ENCODE measurements at places on chromosomes 7 and 10. TPM values are rescaled to one million over a fixed set of nuclear protein-coding genes. Genes with fewer than 3 reads are reported as not detected.

- H3K27ac ChIP-seq: no peak overlapping the region
- DNase-seq: no peak
- H3K27me3 ChIP-seq: no peaks in the 10 kb centered on the region
- H3K36me3 ChIP-seq: no peaks in the 10 kb centered on the region
These were observed 80.5 kb downstream of the C10orf105 start for GRCh38 chr10:71638822-71639719.

DNA sequence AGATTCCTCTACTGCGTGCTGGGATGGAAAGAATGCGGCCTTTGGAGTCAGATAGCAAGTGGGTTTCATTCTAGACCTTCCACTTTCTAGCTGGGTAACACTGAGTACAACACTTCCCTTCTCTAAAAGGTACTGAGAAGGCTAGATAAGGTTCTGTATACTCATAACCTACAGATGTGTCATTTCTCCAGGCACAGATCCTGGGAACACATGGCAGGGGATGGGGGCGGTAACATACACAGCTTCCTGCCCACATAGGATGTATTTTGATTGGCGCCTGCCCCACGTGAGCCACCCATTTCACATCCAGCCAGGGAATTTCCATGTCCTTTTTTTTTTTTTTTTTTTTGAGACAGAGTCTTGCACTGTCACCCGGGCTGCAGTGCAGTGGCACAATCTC is 31.8 kb downstream of the KLRG2 start:
- no peak overlapping the region for H3K27ac ChIP-seq
- H3K27me3 ChIP-seq: no peaks in the 10 kb centered on the region
- no peak for DNase-seq
- no peaks in the 10 kb centered on the region for H3K4me1 ChIP-seq
- H3K36me3 ChIP-seq: no peaks in the 10 kb centered on the region
- no peak overlapping the region for H3K4me3 ChIP-seq

DNA sequence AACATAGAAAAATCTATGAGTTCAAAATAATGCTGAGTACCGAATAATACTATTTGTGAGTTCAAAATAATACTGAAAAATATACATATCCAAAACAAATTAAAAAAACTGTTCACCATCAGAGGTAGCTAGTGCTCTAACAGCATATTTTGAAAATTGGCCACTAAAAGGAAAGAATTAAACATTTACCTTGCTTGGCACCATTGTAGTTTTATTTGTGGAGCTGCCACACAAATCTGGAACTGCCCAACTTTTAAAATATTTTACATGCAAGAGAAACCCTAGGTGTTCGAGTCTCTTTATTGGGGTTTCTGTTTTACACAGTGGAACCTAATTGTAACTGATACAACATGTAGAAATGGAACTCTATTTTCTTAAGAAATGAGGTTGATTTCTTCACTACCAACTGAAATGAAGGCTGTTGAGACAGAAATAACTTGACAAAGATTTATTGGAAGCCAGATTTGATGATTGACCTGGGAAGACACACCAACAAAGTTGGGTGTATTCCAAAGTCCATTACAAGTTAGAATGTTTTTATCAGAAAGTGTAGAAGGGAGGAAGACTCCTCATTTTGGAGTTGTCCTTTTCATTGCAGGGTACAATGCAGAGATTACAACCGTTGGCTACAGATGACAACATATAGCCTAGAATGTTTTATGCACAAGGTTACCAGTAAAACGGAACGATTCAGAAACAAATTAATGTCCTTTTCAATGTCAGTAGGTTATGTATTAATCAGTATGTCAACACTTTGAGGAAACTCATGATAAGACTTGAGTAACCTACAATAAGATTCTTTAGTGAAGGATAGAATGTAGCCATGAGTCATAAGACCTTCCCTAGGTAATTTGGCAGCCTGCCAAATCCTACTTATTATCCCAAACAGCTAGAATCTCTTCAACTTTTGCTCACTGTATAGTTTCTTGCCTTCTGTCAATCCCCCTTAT is 73.8 kb upstream of the PAPSS2 start:
- H3K36me3 ChIP-seq: no peaks in the 10 kb centered on the region
- no peaks in the 10 kb centered on the region for H3K27me3 ChIP-seq
- no peak overlapping the region for H3K4me3 ChIP-seq
- no peak for DNase-seq

- H3K4me3 ChIP-seq: no peak overlapping the region
- H3K4me1 ChIP-seq: no peaks in the 10 kb centered on the region
These were observed 90.1 kb downstream of the OAT start for GRCh38 chr10:124328477-124329220.

- no peaks in the 10 kb centered on the region for H3K27me3 ChIP-seq
- no peaks in the 10 kb centered on the region for H3K36me3 ChIP-seq
- H3K4me3 ChIP-seq: no peak overlapping the region
- DNase-seq: no peak
- H3K27ac ChIP-seq: no peak overlapping the region
- no peaks in the 10 kb centered on the region for H3K4me1 ChIP-seq
These were observed 207.0 kb downstream of the SUGCT start for GRCh38 chr7:40341836-40342235.

- no peaks in the 10 kb centered on the region for H3K4me1 ChIP-seq
- no peaks in the 10 kb centered on the region for H3K36me3 ChIP-seq
- H3K27ac ChIP-seq: no peak overlapping the region
- no peak for DNase-seq
- no peaks in the 10 kb centered on the region for H3K27me3 ChIP-seq
These were observed 32.0 kb upstream of the CXCL12 start for GRCh38 chr10:44416936-44417335.

DNA sequence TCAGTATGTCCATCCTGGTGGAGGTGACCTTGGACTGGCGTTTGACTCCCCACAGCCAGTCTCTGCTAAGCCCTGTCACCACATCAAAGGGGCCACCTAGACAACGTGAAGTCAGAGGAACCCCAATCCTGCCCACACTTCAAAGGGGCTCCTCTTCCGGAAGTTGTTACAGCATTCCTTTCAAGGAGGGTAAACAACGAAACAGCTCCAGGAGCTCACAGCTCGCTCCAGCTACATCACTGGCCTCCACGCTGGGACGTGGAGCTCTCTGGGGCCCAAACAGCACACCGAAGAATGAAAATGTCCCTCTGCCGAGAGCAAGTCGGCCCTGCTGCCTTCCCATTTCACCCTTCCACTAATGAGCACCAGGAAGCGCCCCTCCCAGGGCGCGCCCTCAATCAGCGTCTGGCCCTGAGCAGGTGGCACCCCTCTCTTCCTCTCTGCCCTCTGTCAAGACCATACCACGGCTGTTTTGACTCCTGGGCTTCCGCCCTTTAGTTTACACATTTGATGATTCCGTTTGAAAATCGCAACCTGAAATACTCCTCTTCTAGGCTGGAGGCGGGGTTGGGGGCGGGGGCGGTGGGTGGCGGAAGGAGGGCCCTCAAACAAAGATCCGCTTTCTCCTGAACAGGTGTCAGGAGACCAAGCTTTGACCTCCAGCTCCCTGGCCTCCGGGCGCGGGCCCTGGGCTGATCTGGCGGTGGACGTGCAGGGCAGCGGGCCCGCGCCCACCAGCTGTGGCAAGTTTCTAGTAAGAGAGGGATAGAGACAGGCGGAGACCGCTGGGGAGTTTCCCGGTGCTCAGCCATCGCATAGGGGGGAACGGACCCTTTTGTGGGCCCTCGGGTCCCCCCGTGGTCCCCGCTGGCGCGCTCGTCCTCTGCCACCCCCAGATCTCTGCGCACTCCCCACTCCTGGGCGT is 53.1 kb upstream of the KDM7A start:
- DNase-seq: peak; percentile 59
- no peaks in the 10 kb centered on the region for H3K36me3 ChIP-seq
- H3K4me3 ChIP-seq: peak overlapping the region; percentile 75

GRCh38 chr7:29442146-29442545 is 121.5 kb upstream of the PRR15 start:
- H3K27ac ChIP-seq: no peak overlapping the region
- peaks cover 95% of the 10 kb centered on the region for H3K27me3 ChIP-seq
- no peaks in the 10 kb centered on the region for H3K36me3 ChIP-seq
- H3K4me1 ChIP-seq: peaks cover 11% of the 10 kb centered on the region
- no peak overlapping the region for H3K4me3 ChIP-seq

DNA sequence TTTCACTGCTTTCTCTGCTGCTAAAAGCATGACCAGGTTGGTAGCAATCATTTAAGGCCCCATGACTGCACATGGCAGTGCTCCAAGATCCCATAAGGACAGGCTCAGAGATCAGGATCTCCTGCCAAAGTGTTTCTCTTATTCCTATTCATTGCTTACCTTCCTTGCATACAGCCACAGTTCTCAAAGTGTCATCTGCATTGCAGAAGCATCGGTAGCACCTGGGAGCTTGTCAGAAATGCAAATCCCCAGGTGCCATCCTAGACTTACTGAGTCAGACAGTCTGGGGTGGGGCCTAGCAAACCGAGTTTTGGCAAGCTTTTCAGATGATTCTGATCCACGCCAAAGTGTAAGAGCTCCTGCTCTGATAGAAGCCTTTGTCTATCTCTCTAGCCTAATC is 489.0 kb upstream of the AUTS2 start:
- no peak overlapping the region for H3K27ac ChIP-seq
- no peaks in the 10 kb centered on the region for H3K4me1 ChIP-seq
- no peak overlapping the region for H3K4me3 ChIP-seq
- H3K36me3 ChIP-seq: no peaks in the 10 kb centered on the region

DNA sequence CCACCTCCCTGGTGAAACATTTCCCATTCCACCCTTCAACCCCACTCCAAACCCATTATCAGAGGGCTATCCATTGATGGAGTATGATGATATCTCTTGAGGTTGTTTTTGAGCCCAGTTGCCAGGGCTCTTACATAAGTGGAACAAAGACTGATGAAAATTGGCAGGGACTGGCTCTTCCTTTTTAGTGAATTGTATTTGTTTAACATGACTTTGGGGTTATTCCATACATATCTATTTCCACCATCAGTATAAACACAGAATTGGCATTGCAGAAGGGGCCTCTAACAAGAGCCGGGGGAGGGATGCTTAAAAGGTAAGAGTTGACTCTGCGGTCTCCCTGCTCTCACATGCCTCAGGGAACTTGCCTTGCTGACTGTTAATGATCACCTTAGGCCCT is 28.9 kb downstream of the FZD1 start:
- no peak overlapping the region for H3K4me3 ChIP-seq
- H3K27ac ChIP-seq: no peak overlapping the region
- no peaks in the 10 kb centered on the region for H3K36me3 ChIP-seq
- no peak for DNase-seq

Gene CYP2E1
- total RNA-seq: 0.36 TPM

Gene HGF
- 0.22 TPM for total RNA-seq

Gene DGKI
- total RNA-seq: 3.4 TPM

Measured in neural progenitor cell (in vitro differentiated cells).